ENCODE measurements at places on chromosomes 4 and X. TPM values are rescaled to one million over a fixed set of nuclear protein-coding genes. Genes with fewer than 3 reads are reported as not detected.

GRCh38 chrX:144006811-144007210 lies 122.9 kb downstream of the UBE2NL start:
- peak; percentile 38 for DNase-seq

DNA sequence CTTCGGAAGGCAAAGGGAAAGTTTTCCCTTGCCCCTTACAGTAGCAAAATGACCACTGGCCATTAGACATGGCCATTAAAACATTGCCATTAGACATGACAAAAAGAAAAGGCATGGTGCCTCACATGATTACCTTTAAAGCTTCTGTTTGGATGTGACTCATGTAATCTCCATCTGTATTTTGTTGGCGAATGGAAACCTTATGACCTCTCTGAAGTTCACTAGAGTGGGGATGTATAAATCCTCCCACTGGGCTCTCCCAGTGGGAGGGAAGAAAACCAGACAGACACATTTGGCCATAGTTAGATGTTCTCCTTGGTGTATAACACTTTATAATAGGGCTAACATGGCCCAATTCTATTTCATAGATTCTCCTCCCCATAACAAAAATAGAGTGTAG lies 152.6 kb downstream of the MAGEB17 start:
- DNase-seq: no peak

DNA sequence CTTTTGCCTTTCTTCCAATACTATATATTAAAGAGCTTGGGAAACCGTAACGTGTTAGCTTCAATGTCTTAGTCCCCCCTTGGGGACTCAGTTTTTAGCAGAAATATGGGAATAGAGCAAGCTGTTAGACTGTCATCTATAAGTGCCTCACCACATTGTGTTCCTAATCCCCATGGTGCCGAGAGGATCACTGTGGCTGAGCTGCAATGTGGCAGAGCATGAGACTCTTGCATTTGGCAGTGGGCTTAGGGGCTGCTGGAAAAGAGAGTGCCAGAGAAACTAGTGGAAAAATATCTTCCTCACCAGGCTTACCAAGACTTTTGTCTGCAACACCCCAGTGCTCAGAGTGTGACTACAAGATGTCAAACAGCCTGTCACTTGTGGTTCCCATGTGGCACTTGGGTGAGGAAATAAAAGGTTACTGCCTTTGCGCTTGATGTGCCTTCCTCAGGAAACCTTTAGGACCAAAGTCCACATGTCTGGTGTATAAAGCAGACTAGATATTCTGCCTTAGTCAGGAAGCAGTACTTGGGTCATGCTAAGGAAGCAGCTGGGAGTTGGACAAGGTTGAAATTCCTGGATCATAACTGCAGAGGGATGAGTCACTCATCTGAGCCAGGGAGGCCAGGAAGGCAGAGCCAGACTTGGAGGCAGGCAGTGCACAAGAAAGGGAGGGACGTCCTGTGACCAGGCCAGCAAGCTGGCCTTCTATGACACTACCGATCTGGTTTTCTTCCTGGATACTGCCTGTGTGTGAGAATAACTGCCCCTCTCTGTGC lies 9.7 kb upstream of the MAGEA4 start:
- peak; percentile 72 for DNase-seq

Gene WDR17
- total RNA-seq: 1.3 TPM

Gene USP51
- total RNA-seq: 0.85 TPM

Gene PCDH11X
- total RNA-seq: not detected

Gene HS6ST2
- total RNA-seq: 1.3 TPM

Measured in foreskin keratinocyte (primary cell).